ENCODE measurements at places on chromosomes 7 and 10.

DNA sequence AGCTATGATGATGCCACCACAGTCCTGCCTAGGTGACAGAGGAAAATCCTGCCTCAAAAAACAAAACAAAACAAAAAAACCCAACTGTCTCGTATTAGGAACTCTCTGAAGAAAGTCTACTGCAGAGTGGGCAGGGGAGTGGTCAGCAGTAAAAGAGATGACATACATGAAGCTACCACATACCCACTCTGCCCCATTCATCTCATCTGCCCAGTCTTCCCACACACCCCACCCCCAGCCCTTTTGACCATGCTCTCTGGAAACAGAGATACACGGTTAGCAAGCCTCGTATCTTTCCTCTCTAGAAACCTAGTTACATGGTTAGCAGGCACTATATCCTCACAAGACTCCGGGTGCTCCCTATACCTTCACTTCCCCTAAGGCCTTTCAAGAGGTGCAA is 8.3 kb downstream of the SLC37A3 start:
- DNase-seq: no peak

DNA sequence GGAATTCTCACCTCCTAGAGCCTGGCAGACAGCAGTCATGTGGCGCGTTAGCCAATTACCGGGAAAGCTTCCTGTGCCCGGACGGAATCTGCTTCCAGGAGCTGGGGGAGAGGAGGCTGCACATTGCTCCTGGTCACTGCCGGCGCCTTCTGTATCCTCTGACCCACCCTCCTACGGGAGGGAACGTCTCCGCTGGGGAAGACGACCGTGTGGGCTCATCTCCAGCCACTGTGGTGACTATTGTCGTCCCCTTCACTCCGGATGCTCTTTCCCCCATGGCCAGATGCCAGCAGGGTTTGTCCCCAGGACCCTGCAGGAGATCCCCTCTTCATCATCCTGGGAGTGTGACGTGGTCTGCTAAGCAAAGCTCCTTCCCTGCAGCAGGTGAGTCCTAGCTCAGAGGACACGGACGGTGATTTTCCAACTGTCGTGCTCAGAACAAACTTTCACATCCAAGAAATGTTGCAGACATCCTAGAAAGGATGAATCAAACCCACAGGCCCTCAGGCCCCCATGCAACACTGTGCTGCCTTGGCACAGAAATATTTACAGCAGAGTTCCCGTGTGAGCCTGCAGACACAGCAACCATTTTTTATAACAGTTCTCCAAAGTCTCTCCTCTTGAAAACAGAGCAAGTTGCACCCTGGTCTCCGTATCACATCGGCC is 29.6 kb upstream of the FAM20C start:
- DNase-seq: no peak

GRCh38 chr7:136665878-136666509 is 202.5 kb upstream of the CHRM2 start:
- DNase-seq: no peak

GRCh38 chr7:115965796-115966475 is 64.6 kb downstream of the TFEC start:
- DNase-seq: no peak

DNA sequence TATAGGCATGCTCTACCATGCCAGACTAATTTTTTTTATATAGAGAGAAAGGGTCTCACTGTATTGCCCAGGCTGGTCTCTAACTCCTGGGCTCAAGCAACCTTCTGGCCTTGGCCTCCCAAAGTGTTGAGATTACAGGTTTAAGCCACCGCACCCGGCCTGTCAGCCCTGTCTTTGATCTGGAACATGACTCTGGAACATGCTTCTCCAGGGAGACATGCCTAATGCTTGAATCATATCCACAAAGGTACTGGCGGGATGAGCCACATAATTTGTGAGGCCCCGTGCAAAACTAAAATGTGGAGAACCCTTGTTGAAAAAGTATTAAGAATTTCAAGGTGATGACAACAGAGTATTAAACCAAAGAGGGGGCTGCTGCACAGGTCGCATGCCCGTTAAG is 282.8 kb downstream of the ARHGAP12 start:
- no peak for DNase-seq

DNA sequence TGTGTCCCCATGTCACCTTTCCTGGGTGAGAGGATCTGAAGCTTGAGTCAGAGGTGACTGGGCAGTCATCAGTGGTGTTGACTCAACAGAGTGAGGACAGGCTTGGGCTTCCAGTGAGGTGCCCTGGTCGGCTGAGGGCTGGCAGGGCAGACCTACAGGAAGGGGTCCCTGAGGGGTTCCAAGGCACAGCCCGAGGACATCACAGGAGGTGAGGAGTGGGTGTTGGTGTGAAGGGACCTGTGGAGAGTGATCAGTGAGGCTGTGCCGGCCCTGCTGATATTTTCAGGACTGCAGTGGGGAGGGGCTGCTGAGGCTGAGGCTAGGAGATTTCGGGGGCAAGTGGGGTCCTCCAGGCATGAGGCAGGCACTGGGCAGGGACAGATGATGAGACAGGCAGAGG is 545.5 kb downstream of the TCERG1L start:
- DNase-seq: no peak

DNA sequence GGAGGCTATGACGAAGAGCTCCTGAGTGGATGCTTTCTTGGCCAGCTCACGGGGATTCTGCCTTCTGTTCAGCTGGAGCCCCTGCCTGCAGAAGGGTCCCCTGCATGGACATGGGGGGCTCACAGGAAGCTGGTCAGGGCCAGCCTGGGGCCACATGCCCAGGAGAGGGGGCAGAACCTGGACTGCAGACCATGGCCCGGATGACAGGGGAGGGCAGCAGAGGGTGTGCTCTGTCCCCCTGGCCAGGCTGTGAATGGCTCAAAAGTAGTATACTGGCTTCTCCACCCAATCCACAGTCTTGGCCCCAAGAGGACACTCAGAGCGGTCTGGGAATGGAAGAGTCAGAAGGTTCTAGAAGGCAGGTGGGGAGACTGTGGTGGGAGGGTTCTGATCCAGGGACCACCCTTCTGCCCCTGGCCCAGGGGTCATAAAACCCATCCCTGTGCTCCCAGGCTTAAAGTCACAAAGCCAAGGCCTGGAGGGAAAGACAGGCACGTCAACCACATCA is 40.3 kb downstream of the PPIF start:
- DNase-seq: no peak

DNA sequence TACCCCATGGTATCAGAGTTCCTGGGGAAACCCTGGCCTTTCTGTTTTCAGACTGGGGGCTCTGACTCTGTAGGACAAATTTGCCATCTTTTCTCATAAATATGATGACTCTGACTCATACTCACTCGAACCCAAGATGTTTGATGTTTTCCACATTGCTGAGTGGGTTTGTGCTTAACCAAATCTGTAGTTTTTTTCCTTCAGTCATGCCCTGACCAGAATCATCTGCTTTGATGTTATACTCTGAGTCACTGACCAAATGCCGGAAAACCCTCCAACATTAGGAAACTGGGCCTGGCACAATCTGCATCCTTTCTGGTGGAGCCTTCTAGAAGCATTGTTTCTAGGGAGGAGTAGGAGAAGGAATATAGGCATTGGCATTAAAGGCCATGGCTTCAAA is 118.7 kb downstream of the C10orf105 start:
- DNase-seq: no peak

GRCh38 chr7:66413379-66414114 is 208.4 kb downstream of the TPST1 start:
- DNase-seq: peak; percentile 84

- no peak for DNase-seq
Observed at GRCh38 chr7:116195451-116195850, 14.9 kb upstream of the TES start.

- no peak for DNase-seq
Observed at GRCh38 chr7:82274681-82275080, 168.9 kb downstream of the CACNA2D1 start.

- DNase-seq: no peak
Observed at GRCh38 chr7:46838463-46838862, 743.4 kb downstream of the TNS3 start.

DNA sequence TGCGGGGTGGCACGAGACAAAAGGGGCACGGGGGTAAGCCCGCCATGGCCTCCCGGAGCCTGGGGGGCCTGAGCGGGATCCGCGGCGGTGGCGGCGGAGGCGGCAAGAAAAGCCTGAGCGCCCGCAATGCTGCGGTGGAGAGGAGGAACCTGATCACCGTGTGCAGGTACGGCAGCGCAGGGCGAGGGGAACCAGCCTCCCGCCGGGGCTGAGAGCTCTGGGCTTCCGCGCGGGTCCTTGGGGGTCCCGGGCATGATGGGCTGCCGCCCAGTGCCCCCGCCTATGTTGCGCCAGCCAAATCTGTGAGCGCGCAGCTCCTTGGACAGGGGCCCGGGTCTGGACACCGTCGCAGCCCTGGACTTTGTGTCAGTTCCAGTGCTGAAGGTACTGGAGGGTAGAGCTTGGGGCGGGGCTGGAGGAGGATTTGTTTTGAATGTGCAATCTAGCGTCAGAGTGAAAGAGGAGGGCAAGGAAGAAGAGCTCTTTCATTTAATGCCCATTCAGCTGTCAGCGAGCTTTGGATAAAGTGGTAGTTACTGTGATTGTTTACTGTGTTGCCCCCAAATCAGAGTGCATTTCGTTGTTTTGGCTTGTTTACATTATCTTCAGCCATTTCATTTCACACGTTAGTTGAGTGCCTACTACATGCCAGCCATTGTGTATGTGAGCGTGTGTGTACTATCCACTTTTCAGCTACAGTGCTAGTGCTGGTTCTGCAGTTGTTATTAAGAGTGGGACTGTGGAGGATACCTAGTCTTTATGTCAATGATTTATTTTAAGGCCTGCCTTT is 777 bp downstream of the RUNDC3B start:
- no peak for DNase-seq

DNA sequence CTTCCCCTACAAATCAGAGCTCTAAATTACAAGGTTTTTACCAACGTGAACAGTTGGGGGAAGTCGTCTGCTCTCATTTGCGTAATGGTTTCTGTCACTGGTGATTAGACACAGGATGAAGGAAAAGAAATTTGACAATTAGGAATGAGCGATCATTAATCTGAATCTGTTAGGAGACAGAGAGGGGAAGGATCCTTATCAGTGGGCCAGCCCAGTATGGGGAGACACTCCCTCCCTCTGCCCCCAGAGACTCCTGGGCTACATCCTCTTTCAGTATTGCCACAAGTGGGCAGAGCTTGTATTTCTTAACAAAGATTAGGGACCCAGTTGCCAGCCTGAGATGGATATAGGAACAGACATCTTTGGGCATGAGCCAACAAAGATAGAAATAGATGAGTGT is 15.5 kb downstream of the HIF1AN start:
- DNase-seq: no peak

- no peak for DNase-seq
Observed at GRCh38 chr7:51031791-51032515, 249.3 kb upstream of the GRB10 start.

DNA sequence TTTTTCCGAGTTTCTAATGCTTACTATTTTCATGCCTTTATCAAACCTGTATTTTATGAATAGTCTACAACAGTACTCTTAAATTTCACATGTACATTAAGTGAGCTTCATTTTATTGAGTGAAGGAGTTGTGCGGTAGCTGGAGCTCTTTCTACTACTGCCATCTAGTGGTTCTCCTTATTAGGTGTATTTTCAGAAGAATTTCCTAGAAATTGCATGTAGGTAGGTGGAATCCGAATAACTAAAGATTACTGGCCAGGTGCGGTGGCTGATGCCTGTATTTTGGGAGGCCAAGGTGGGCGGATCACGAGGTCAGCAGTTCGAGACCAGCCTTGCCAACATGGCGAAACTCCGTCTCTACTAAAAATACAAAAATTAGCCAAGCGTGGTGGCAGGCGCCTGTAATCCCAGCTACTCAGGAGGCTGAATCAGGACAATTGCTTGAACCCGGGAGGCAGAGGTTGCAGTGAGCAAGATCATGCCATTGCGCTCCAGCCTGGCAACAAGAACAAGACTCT is 38.3 kb downstream of the LRRC72 start:
- no peak for DNase-seq

DNA sequence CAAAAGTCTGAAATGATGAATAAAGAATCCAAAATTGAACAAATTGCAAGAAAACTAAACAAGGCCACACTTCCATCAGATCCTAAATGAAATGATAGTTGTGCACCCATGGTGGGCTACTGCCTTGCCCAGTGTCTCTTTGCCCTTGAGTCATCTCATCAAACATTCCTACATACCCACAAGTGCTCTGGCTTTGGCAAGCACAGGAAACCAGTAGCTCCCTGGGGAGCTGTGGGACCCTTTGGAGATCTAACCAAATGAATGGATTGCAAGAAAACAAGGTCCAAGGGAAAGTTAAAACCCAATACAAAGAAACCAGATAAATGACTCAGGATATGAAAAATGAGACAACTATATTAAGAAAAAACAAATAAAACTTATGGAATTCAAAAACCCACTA is 129.8 kb upstream of the TMEM229A start:
- no peak for DNase-seq

DNA sequence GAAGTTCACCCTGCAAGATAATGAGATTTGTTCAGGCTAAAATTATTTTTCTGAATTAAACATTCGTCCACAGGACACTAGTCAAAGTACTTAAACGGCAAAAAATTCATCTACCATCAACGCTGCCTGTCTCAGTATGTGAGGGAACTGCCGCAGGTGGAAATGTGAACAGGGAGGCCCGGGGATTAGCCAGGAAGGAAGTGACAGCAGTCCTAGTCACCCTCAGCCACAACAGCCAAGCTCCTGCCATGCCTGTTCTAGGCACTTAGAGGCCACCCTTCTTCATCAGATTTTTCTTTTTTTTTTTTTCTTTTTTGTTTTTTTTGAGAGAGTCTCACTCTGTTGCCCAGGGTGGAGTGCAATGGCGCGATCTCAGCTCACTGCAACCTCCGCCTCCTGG is 9.4 kb downstream of the NUDT5 start:
- DNase-seq: no peak

GRCh38 chr7:133431134-133431724 is 178.4 kb downstream of the EXOC4 start:
- no peak for DNase-seq

GRCh38 chr7:91551377-91552175 is 287.3 kb downstream of the FZD1 start:
- DNase-seq: no peak

- DNase-seq: no peak
Observed at GRCh38 chr7:109579901-109580300, 1010.2 kb downstream of the DNAJB9 start.

GRCh38 chr7:82166260-82167015 is 277.1 kb downstream of the CACNA2D1 start:
- no peak for DNase-seq

- no peak for DNase-seq
Observed at GRCh38 chr7:155409980-155410379, 47.9 kb upstream of the EN2 start.

DNA sequence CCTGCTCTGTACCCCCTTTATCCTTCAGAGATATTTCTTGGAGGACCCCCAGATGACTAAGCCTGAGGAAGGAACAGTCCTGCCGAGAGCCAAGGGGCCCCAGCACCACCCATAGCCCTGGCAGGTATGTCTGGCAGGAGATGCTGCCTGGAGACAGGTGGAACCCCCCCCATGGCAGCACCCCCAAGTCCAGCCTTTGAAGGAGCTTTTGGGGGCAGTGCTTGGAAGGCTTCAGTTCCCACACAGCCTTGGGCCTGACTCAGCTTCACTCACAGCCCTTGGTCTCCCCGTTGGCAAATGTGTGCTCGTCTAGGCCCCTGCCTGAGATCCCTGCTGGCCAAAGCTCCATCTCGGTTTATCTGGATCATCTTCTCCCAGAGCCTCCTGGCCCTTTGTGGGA is 23.0 kb upstream of the PCBD1 start:
- no peak for DNase-seq
